BJ (cell line): ENCODE measurements at places on chromosomes 7 and 10.
A peak's percentile ranks its signal among the peaks of the same experiment; 100 is the strongest.

DNA sequence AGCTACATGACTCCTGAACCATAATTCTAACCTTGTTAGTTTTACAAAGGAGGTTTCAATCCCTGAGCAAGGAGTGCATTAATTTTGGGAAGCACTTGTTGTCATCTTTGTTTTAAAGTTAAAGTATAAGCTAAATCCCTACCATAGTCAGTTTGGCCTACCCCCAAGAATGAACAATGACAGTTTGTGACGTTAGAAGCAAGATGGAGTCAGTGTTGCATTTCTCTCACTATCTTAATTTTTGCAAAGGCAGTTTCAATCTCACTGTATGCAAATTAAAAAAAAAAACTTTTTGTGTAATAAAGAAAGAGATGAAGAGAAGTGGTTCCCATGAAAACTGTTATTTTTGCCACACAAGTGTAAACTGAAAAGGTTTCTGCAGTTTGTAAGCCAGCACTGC lies 50.7 kb upstream of the PIK3AP1 start:
- no peak for DNase-seq

DNA sequence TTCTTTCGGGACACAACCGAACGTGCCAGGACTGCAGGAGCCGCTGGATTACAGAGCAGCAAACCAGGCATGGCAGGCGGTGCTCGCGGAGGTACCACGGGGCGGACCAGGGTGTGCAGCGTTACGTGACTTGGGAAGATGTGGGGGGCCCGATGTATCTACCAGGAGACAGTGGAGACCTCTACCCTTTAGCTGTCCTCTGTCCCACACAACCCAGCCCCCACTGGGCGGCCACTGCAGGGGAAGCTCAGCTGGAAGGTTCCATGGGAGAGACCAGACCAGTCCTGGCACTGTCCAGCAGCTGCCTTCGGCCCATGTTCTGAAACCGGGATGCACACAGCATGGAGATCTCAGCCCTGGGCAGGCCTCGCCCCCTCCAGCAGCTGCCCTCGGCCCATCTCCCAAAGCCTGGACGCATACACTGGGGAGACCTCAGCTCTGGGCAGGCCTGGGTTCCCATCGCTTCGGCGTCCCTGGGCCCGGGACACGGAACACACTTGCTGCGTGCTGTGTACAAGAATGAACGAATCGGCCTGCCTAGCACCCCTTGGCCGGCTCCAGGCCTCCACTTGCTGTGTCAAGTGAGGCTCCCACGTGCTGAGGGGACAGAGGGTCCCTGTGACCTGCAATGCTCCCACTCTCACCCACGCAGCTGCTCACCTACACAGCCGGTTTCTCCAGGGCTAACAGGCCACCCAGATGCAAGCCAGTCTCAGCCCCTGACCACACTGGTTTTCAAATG lies 177.4 kb downstream of the ELFN1 start:
- DNase-seq: no peak

GRCh38 chr10:49571388-49571787 lies 32.5 kb upstream of the ERCC6 start:
- no peak for DNase-seq

- no peak for DNase-seq
Measured at GRCh38 chr10:116287906-116288501, 15.0 kb upstream of the GFRA1 start.

- no peak for DNase-seq
Measured at GRCh38 chr7:5001911-5002310, 42.9 kb upstream of the MMD2 start.

DNA sequence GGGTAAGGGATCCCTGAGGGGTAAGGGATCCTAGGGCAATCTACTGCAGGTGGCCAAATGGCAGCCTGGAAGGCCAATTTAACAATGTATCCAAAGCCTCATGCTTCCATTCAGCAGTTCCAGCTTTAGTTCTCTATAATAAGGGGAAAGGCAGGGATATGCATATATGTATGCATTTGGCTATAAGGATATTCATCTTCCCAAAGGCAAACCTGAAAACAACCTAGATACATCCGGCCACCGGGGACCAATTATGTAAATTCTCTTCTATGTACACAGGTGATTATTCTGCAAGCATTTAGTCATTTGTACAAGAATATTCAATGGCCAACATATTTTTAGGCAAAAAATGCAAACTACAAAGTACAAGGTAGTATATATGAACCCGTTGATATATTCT lies 26.7 kb downstream of the PSAP start:
- DNase-seq: no peak

DNA sequence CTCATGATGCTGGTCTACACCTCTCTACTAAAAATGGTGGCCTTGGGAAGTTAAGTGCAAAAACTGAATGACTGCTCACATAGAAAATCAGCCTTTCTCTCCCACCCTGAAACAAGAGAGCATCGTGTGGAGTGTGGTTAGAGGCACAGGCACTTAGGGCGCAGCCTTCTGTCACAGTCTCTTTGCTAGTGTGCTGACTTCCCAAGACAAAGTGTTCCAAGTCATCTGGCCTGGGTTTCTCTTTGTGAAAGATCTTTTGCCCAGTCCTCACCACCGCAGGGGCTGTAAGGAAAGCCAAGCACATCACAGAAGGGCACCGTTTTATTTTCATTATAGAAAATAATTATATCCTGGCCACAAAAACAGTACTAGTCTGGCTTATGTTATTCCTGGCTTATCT lies 12.5 kb downstream of the STN1 start:
- no peak for DNase-seq

DNA sequence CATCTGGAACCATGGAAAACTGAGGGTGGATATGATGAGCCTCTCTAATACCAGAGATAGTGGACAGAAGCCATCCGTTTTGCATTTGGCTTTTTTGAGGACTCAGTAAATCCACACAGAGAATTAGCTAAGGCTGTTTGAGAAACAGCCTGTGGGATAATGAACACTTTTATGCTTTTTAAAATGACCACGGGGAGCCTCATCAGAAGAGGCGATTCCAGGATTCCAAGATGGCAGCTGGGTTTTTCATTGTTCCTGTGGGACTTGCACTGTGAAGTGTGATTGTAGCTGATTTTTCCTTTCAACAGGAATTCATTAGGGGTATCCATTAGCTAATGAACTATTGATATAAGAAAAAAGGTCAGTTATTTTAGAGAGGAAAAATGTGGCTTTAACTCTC lies 353.2 kb downstream of the AUTS2 start:
- DNase-seq: no peak

DNA sequence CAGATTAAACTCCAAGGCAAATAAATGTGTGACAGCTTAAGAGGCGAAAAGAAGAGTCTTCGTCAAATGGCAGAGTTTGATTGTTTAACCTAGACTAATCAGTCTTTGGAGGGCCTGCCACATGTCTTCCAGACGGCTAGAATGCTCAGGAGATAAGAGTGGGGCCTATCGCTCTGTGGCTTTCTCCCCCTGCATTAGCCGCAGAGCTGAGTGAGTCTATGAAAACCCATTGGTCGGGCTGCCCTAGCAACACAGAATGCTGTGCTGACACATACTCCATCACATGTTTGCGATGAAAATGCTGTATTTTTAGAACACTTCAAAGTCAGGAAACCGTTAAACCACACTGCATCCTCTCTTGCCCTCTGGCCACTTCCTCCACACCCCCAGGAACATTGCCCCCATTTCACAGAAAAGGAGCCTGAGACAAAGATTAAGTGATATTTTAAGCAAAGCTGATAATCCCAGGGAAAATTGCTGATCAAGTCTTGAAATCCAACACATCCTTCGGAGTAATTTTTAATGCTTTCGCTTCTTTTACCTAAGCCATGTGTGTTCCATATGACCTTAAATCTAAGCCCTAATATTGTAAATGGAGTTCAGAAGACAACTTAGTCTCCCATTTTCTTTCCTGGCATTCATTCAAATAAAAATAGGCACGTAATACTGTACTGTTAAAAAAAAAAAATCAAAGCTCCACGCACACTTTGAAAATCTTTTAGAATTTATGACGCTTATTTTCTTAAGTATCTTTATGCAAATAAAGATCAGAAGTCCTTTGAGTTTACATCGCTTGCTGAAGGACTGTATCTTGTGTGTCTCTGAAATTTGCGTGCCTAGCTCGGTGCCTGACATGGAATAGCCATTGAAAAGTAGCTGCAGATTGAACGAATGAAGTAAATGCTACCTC lies 161.2 kb downstream of the CELF2 start:
- peak; percentile 50 for DNase-seq

- no peak for DNase-seq
Measured at GRCh38 chr7:156064971-156065386, 252.7 kb upstream of the SHH start.

GRCh38 chr7:112255388-112255720 lies 48.9 kb downstream of the ZNF277 start:
- DNase-seq: no peak

DNA sequence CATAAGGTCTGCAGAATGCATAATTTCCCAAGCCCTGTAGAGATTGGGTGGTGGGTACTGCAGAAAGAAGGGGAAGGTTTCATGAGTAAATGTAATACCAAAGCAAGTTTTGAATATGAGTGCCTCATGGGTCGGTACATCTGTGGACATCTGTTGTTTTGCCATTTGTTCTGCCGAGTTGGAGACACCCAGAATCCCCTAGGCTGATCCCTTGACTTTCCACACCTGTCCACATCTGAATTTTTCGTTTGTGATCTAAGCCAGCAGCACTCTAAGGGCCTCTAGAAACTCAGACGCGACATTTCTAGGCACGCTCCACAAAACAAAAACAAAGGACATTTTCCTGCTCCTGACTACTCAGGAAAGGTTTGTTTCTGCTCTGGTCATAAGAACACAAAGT lies 11.7 kb upstream of the SLF2 start:
- DNase-seq: no peak

- peak; percentile 31 for DNase-seq
Measured at GRCh38 chr10:52755297-52756062, 17.1 kb downstream of the MBL2 start.

DNA sequence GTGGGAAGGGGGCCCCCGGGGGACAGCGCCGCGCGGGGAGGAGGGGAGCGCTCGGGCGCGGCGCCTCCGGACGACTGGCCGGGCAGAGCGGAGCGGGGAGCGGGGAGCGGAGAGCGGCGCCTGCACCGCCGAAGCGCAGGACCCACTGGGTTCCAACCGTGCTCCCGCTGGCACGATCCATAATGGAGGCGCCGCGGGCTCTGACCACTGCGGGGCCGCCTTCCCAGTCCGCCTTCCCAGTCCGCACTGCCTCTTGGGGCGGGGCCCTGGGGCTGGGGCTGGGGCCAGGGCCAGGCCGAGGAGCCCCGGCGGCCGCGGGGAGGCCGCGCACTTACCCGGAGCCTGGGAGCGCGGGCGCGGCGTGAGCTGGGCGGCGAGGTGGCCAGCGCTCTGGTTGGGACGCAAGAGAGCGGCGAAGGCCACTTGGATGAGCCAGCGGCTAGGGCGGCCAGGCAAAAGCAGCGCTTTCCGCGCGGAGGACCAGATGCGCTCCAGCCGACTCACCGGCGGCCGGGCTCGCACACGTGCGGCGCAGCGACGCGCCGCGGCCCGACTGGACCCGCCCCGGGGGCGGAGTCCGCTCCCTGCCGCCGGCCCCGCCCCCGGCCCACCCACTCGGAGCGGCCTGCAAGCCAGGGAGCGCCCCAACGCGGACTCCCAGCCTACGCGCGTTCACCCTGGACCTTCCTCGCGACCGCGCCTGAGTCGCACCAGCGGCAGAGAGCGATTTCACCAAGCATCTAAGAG lies at the start of gene PUS7:
Gene PUS7, minus strand, starts transcription at position 555 of the 747 bp plus-strand sequence. CDS start 13,759 bp downstream, outside the sequence.
- peak; percentile 53 for DNase-seq

GRCh38 chr10:95308389-95309302 lies 17.8 kb upstream of the PDLIM1 start:
- DNase-seq: peak; percentile 95

DNA sequence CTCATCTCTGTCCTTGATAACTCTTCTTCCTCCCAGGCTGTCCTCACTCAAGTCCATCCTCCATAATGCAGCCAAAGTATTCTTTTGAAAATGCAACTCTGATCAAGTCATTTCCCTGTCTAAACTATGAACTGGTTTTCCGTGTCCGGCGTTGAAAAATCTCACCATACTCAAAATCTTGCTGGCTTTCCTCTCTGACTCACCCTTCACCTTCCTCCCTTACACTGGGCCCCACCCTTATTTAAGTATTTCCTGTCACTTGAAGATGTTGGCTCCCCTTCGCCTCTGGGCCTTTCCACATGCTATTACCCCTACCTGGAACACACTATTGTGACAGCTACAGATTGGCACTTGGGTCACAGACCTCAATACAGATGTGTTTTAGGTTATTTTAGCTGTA lies 515.6 kb downstream of the INHBA start:
- DNase-seq: no peak

DNA sequence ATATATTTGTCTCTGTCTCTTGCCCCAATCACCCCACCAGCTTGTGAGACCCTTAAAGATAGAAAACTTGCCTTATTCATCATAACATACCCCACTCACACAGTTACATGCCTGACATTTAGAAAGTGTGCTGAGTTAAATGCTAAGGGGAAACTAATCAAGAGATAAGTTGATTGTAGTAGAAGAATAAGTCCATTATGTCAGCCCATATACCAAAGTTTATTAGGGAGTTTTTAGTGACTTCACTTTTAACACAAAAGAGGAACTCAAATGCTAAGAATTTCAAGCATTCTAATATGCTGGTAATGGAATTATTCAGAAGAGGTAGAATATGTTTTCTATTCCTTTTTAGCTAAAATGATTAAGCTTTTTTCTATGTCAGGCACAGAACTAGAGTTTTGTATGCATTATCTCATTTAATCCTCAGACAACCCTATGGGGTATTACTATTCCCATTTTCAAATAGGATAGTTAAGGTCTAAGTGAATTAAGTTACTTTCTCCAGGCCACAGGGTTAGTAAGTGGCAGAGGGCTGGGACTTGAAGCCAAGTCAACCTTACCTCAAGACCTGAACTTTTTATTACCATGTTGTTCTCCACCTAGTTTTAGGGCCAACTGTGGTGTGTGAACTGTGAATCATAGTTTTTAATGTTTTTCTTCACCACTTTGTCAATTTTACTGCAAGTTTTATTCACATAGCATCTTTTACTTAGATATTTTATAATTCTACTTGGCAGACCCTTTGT lies 19.6 kb downstream of the ASAH2 start:
- no peak for DNase-seq

- DNase-seq: no peak
Measured at GRCh38 chr7:296373-296945, 6.5 kb downstream of the FOXL3 start.

- no peak for DNase-seq
Measured at GRCh38 chr7:157981778-157982177, 605.8 kb downstream of the PTPRN2 start.

- no peak for DNase-seq
Measured at GRCh38 chr7:40916813-40917212, 782.0 kb downstream of the SUGCT start.
